ENCODE measurements at places on chromosomes 2 and 18.

DNA sequence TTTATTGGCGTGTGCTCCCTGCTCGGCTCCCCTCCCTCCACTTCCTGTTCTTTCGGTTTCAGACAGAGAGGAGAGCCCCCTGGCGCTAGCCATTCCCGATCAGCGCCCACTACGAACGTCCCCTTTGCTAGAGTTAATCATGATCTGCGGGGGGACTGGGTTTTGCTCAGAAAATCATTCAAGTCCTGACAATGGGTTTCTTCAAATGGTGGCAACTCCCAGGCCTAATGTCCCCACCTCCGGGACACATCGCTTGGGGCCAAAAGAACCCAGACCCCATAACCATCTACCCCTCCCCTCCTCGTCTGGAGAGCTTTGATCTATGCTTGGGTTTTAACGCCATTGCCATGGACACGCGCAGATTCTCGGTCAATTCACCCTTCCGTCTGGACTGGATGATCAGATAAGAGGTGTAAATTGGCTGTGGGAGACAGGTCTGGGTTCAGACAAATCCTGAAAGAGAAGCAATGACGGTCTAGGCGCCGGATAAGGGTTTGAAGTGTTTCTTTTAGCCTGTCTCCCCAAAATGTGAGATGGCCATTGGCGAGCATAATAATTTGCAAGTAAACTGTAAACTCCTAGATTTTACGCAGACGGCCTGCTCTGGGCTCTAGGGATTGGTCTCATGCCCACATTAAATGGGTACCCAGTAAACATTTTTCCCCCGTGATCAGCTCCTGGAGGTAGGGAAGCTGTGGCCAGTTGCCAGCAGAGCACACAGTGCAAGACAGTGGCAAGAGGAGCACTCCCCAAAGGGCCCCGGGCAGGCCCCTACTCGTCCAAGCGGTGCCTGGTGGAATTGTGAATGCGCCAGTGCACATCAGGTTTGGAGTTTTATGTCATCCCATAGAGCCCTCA lies 4.7 kb downstream of the NRP2 start:
- no peak for DNase-seq

DNA sequence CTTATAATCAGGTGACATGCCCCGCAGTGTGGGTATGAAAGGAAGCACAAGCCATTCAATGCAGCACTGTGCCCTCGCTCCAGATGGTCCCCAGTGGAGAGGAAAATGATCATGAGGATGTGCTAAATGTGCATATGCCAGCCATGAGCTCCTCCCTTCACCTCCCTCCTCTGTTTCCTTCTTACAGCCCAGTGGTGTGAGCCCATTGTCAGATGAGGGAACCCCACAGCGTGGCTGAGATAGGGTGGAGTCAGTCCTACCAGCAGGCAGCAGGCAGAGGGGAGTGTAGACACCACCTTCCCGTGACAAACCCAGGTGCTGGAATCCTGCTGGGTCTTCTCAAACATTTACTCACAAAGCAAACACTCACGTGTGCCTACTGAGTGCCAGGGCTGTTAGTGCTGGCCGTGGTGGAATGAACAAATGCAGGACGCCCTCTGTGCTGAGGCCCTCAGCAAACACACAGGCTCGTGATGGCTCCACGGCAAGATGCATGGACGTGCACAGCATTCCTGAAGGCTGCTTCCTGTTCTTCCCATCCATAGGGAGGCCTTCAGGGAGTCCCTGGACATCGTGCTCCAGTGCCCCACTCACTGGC lies 181.7 kb upstream of the TPO start:
- DNase-seq = no peak

DNA sequence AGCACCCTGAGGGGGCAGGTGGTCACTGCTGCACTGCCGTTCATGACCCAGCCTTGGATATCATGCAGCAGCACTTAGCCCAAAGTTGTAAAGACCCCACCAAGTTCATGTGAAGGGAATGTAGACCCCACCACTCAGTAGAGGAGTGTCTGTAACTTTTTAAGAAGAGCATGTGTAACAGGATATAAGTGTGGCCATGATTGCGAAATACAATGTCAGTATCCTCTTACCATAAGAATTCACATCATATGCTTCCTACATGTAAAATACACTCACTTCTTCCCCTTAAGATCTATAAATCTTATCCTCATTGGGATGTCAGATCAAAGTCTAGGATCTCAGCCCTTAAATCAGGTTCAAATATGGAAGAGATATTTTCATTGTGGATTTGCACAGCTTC lies 276.9 kb downstream of the PTPRM start:
- no peak for DNase-seq

GRCh38 chr2:54681416-54681815 lies 42.0 kb upstream of the EML6 start:
- DNase-seq = no peak

- DNase-seq = no peak
These were observed 66.5 kb downstream of the RIT2 start for GRCh38 chr18:43049021-43049420.

DNA sequence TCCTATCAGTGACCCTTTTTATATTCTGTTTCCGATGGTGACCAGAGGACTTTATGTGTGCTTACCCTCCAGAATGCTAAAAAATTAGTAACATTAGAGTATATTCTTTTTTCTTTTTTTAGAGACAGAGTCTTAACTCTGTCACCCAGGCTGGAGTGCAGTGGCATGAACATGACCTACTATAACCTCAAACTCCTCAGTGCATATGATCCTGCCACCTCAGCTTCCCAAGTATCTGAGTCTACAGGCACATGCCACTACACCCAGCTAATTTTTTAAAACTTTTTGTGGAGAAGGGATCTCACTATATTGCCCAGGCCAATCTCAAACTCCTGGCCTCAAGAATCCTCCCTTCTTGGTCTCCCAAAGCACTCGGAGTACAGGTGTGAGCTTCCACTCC lies 74.6 kb downstream of the MALT1 start:
- DNase-seq = no peak

DNA sequence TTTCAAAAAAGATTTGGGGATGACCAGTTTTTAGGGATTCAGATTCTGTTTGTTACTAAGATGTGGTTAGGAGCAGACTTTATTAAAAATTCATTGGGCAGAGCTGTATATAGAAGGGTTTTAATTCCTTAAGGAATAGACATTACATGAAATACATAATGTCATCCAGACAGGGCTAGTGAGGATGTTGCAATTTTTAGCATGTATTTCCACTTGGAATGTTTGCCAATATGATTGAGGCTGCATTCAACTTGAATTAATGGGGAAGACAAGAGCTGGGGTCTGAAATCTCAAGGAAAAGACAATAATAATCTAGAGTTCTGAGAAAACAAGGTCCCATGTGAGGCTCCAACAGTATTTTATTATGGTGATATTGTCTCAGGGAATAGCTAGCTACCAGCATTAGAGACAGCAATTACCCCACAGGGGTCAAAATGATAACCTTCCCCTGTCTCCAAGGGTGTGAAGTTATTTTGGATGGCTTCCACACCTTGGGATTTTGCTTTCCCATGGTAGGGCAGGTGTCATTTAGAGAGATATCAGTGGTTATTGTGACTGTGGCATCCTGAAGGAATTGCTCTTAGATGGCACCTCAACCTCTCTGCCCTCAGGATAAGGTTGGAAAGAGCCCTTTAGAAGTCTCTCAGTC lies 60.2 kb downstream of the VSNL1 start:
- no peak for DNase-seq

GRCh38 chr2:88606371-88607030 lies 20.8 kb downstream of the EIF2AK3 start:
- DNase-seq = no peak

DNA sequence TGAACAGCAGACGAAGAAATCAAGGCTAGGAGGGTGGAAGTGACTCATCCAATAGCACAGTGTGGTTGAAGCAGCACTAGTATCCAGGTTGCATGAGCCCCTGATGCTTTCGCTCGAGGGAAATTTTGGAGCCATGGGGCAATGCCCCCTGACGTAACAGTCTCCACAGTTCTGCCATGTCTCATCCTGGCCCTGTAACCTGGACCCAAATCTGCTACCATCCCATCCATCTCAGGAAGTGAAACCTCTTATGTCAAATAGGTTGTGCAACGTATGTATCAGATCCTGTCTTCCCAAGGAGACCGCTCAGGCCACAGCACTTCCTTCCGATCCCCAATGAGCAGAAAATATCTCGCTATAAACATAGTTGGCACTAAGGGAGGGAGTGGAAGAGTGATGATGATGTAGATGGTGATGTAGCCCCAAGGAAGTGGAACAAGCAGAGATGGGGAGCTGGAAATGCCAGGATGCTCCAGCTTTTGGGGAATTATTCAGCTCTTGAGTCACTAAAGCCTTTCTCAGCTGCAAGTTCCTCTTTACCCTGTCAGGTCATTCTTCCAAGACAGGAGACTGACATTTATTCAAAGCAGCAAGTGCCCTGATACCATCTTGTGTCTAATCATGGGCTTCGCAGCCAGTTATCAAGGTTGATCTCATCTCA lies 3.0 kb upstream of the IL1B start:
- peak; percentile 33 for DNase-seq

DNA sequence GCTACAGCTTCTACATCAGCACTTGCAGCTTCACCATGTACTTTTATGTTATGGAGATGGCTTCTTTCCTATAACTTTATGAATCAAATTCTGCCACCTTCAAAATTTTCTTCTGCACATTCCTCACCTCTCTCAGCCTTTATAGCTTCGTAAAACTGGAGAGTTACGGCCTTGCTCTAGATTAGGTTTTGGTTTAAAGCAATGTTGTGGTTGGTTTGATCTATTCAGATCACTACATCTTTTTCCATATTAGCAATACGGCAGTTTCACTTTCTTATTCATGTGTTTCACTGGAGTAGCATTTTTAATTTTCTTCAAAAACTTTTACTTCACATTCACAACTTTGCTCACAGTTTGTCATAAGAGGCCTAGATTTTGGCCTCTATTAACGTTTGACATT lies 242.9 kb upstream of the GYPC start:
- peak; percentile 2 for DNase-seq

DNA sequence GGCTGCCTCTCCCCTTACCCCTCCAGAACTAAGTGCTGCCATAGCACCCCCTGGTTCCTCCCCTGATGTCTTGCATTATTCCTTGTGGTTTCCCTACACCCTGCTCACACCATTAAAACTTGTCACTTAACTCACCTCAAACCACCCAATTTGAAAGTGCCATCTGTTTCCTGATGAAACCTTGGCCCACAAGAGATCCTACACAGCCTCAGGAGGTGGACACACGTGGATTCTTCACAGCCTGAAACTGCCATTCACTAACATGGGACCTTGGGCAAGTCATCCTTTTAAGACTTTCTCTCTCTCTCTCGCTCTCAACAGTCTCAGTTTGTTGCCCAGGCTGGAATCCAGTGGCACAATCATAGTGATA lies 27.5 kb upstream of the FAM124B start:
- no peak for DNase-seq

- DNase-seq = no peak
These were observed 559 bp downstream of the IMMT start for GRCh38 chr2:86194751-86195054.

GRCh38 chr2:151367571-151367970 lies 10.2 kb downstream of the TNFAIP6 start:
- no peak for DNase-seq

DNA sequence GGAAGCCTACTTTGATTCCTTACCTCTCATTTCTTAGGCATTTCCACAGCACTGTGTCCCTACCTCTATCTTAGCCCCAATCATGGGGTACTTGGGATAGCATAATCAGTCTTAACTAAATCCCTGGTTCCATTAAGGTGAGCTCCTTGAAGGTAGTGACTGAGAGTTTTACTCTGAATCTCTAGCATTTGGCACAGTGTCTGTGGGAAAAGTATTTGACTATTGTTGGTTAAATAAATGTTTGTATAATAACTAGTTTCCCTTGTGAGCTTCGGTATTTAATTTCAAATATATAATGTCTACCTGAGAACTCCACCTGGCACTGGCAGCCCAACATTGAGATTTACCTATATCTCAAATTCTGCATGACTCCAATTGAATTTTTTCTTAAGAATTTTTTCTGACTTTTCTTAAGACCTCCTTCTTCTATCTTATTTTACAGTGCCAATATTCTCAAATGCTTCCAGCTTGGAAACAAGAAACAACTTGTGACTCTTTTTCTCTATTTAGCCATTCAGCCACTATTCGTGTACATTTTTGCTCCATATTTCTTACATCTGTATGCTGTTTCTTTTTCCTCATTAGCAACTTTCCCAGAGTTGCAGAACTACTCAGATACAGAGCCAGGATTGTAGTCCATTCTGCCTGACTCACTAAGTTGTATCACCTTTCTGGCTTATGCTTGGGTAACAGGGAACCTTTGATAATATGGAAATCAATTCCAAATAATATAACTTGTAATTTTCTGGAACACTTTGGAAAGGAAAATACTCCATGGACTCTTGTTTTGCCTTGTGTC lies 214.0 kb upstream of the NT5C1B start:
- no peak for DNase-seq

- DNase-seq = no peak
These were observed 42.8 kb upstream of the LDLRAD4 start for GRCh38 chr18:13175754-13176210.

- no peak for DNase-seq
These were observed 1599.2 kb upstream of the TMEFF2 start for GRCh38 chr2:193793914-193794313.

GRCh38 chr2:149320362-149320761 lies 10.0 kb upstream of the LYPD6 start:
- DNase-seq = no peak

DNA sequence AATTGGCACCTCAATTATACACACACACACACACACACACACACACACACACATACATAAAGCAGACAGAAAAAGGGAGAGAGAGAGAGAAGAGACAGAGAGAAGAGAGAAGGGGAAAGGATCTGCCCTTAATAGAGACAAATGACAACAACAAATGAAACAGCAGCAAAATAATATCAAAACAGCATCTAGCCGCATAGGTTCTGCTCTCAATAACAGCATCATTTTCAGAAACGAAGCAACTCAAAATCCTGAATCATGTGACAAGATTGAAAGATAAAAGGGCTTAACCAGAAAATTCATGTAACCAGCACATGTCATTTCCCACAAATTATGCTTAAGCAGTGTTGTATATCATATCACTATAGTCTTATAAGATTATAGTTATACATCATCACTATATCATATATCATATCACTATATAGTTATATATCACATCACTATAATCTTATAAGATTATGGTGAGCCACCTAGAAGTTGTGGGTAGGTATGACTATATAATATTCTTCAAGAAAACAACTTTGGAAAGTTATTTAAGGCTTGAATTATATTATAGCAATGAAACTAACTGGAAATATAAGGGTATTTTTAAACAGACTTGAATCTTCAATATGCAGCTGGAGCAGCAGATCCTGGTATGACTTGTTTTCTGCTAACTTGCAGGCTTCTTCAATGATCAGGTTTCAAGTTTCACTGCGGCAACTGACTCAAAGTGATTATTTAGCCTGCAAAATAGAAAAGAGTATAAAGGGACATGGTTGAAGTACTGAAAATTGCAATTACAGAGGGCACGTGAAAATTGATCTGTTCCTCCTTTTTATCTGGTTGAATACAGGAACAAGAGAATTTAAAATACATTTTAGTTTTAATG lies 16.1 kb upstream of the VPS54 start:
- peak; percentile 27 for DNase-seq

GRCh38 chr2:4518596-4518995 lies 815.2 kb downstream of the DCDC2C start:
- DNase-seq = no peak

- DNase-seq = no peak
These were observed 561.3 kb upstream of the FSHR start for GRCh38 chr2:49715597-49715996.

GRCh38 chr2:240499309-240500301 lies 58.2 kb downstream of the ANKMY1 start:
- no peak for DNase-seq

- no peak for DNase-seq
These were observed 518.2 kb upstream of the ZEB2 start for GRCh38 chr2:145038041-145038525.

- no peak for DNase-seq
These were observed 31.4 kb downstream of the HEATR5B start for GRCh38 chr2:37052600-37053332.
